ENCODE measurements at places on chromosomes 16 and 17.
A peak's percentile ranks its signal among the peaks of the same experiment; 100 is the strongest.

GRCh38 chr16:10685709-10686108, 9.0 kb downstream of the TEKT5 start:
- DNase-seq, result no peak

DNA sequence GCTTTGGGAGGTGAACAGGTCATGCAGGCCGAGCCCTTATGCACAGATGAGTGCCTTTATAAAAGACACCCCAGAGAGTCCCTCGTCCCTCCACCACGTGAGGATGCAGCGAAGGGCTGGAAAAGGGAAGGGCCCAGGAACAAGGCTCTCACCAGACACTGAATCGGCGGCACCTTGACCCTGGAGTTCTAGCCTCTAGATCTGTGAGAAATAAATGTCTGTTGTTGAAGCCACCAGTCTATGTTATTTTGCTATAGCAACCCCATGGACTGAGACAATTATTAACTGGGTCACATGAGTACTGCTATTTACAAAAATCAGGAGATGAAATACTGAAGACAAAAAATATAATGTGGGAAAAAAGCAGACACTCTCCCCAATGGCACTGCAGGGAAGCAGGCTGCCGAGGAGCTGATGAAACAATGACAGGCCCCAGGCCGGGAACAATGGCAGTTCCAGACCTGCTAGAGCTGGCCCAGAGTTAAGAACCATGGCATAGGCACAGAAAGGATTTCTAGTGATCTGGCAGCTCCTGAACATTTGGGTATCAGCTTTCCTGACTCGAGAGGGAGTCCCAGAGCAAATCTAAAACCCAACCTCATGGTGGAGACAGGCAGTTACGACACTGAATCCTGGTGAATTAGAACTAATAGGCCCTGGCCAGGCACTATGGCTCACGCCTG, 17.8 kb upstream of the GGA2 start:
- no peak for DNase-seq

GRCh38 chr16:14203166-14203565, 132.0 kb downstream of the MRTFB start:
- no peak for DNase-seq

DNA sequence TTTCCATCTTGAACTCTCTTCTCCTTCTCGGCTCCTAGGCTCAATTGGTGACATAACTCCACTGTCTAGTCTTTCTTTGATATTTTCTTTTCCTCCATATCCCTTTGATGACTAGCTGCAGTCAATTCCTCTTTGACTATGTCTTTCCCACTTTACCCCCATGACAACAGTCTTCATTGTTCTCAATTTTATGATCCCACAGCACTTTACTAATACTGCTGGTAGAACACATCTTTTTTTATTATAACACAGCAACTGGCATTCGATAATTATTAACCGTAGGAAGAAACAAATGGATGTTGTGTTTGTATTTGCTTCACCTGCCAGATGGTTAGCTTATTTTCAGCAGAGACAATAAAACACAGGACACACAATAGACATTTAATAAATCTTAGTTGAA, 1.3 kb downstream of the KRTAP3-3 start:
- no peak for DNase-seq

DNA sequence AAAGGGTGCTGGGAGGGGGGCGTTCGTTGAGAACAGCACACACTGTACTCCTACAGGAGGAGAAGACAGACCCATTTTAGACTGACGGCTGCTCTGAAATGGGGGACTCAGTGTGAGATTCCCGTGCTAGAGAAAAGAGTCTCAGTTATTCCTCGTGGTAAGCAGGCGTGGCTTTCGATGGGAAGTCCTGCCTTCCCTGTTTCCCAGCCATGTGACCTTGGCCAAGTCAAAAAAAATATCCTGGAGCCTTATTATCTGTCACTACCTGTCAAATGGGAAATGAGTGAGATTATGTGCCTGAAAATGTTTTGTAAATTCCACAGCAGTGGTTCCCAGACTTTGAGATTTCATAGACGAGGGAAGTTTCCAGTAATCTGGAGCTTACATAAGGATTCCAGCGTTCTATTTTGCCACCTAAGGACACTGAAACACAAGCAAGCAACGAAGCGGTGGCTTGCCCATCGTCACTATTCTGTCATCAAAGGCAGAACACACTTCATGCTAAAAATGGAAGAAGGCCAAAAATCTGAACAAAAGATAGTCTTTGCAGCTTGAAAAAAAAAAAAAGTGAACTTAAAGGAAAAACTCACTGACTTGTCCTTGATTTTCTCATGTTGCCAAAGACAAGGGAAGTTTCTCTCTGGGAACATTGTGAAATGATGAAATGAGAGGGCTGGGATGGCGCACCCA, 253.4 kb upstream of the RPL38 start:
- DNase-seq, result no peak

- no peak for DNase-seq
Observed at GRCh38 chr16:63059676-63060075, 1023.4 kb upstream of the CDH8 start.

GRCh38 chr16:49620869-49621240, 235.1 kb downstream of the ZNF423 start:
- DNase-seq, result no peak

- DNase-seq, result peak; percentile 24
Observed at GRCh38 chr17:59329176-59330052, 2.0 kb upstream of the YPEL2 start.

All from T-helper 17 cell (primary cell).